ENCODE measurements at places on chromosomes 5 and 9.

- DNase-seq, result no peak
- H3K27ac ChIP-seq, result no peak overlapping the region
- no peak overlapping the region for H3K4me3 ChIP-seq
- peaks cover 21% of the 10 kb centered on the region for H3K27me3 ChIP-seq
- no peaks in the 10 kb centered on the region for H3K4me1 ChIP-seq
- no peaks in the 10 kb centered on the region for H3K36me3 ChIP-seq
Measured at GRCh38 chr9:89629081-89629976, 24.5 kb downstream of the GADD45G start.

GRCh38 chr5:151338734-151339133 lies 8.6 kb downstream of the SLC36A2 start:
- no peak overlapping the region for H3K27ac ChIP-seq
- H3K4me1 ChIP-seq, result no peaks in the 10 kb centered on the region
- no peaks in the 10 kb centered on the region for H3K27me3 ChIP-seq
- H3K36me3 ChIP-seq, result no peaks in the 10 kb centered on the region

DNA sequence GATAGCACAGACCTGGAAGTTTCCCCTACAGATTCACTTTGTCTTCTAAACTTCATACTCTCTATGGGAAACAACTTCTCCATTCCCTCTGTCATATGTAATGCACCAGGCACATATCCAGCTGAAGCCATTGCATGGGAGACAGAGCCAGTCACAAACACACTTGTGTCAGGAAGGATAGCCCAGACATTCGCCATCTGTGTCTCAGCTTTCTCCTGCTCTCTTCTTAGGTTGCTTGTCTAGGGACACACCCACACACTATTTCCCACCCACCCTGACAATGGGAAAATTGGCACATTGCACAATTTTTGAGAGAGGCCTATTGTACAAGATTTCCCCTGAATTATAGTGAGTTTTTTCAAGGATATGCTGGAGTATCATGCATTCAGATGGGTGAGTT lies 158.4 kb upstream of the MPDZ start:
- H3K27ac ChIP-seq, result no peak overlapping the region
- no peak overlapping the region for H3K4me3 ChIP-seq
- no peaks in the 10 kb centered on the region for H3K36me3 ChIP-seq

DNA sequence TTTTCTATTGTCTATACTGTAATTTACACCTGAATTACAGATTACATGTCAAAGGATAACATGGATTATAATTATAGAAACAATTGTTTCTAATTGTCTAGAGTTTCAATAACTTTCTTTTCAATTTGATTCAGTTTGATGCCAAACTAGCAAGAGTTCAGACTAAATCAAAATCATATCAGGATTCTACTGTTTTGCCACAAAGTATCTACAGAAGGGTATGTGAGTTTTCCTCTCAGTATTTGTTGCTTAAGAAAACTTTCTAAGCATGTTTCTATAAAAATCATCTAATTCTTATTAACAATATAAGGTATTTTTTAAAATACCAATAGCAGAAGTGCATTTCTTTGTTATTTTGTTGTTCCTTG lies 12.5 kb downstream of the SELENOP start:
- no peaks in the 10 kb centered on the region for H3K36me3 ChIP-seq
- DNase-seq, result no peak
- H3K4me3 ChIP-seq, result no peak overlapping the region
- H3K4me1 ChIP-seq, result no peaks in the 10 kb centered on the region
- H3K27ac ChIP-seq, result no peak overlapping the region

DNA sequence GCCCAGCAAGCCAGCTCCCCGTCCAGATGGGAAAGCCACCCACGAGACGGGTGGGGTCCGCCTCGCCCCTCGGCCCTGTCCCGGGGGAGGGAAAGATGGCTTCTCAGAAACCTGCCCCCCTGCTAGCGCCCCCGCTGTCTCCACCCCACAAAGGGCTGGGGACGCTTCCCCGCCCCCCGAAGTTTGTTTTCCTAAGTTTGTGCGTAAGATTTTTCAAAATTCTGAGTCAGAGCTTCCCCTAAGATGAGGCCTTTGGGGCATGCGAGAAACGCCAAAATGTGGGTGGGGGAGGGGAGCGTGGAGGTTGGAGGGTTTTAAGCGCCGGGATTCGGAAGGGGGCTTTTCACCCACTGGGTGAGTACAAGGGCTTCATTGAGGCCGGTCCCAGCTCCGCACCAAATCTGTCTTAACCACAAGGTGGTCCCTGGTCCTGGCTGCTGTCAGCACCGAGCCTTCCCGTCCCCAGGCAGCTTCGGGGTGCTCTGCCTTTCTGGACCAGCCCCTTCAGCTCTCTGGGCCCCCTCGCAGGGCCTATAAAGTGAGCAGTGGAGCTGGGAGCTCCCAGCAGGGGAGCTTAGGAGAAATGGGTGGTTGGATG lies 32.3 kb downstream of the PRRX2 start:
- no peaks in the 10 kb centered on the region for H3K36me3 ChIP-seq
- DNase-seq, result no peak
- peaks cover 65% of the 10 kb centered on the region for H3K27me3 ChIP-seq

- H3K27ac ChIP-seq, result no peak overlapping the region
- H3K4me1 ChIP-seq, result peaks cover 45% of the 10 kb centered on the region
- no peak for DNase-seq
- no peak overlapping the region for H3K4me3 ChIP-seq
Measured at GRCh38 chr5:142422429-142422828, 97.6 kb upstream of the SPRY4 start.

DNA sequence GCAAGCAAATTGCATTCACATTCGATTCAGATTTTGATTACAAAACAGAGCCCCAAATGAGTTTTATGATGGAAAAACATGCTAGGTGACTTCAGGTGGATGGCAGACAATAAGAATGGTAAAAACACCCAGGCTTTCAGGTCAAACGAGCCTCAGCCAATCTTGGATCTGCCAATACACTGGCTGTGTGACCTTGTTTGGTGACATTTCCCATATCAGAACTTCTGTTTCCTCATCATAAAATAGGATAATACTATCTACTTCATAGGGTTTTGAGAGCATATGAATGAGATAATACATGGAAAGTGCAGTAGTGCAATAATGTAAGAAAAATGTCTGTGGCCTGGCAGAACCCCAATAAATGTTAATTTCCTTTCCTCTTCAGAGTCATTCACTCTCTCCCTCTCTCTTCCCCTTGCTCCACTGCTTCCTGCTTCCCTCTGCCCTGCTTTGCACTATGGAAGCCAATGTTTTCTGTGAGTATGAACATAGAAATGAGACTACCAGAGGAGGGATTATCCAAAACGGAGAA lies 54.7 kb downstream of the SH3RF2 start:
- H3K27ac ChIP-seq, result no peak overlapping the region
- H3K4me1 ChIP-seq, result no peaks in the 10 kb centered on the region
- no peak for DNase-seq
- H3K27me3 ChIP-seq, result no peaks in the 10 kb centered on the region
- no peak overlapping the region for H3K4me3 ChIP-seq

- no peaks in the 10 kb centered on the region for H3K27me3 ChIP-seq
- H3K36me3 ChIP-seq, result no peaks in the 10 kb centered on the region
- H3K4me1 ChIP-seq, result no peaks in the 10 kb centered on the region
- DNase-seq, result no peak
- H3K27ac ChIP-seq, result no peak overlapping the region
- H3K4me3 ChIP-seq, result no peak overlapping the region
Measured at GRCh38 chr5:35312267-35312666, 82.0 kb upstream of the PRLR start.

DNA sequence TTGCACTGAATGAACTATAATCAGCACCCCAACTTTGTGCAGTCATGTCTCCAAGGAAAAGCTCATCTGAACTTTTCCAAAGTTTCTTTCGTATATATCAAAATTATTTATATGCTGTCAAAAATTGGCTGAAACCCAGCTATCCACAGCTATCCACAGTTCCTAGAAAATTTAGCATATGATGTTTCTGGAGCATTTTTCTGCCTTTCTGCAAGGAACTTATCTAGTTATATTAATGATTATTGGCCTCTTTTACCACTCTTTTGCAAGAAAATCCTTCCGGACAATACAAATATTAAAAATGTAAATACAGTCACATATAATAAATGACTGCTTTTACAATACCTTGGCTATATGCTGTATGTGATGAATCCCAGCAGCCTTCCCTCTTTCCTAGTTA lies 270.2 kb downstream of the TMEM167A start:
- H3K36me3 ChIP-seq, result no peaks in the 10 kb centered on the region
- no peaks in the 10 kb centered on the region for H3K4me1 ChIP-seq
- no peak overlapping the region for H3K27ac ChIP-seq
- no peaks in the 10 kb centered on the region for H3K27me3 ChIP-seq
- no peak for DNase-seq

DNA sequence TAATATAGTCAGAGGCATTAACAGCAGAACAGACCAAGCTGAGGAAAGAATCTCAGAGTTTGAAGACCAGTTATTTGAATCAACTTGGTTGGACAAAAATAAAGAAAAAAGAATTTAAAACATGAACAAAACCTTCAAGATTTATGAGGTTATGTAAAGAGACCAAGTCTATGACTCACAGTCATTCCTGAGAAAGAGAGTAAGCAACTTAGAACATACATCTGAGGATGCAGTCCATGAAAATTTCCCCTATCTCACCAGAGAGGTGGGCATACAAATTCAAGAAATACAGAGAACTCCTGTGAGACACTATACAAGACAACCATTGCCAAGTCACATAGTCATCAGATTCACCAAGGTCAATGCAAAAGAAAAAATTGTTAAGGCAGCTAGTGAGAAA lies 17.4 kb upstream of the C9orf72 start:
- no peaks in the 10 kb centered on the region for H3K36me3 ChIP-seq
- H3K4me3 ChIP-seq, result no peak overlapping the region
- H3K4me1 ChIP-seq, result no peaks in the 10 kb centered on the region
- no peak for DNase-seq

DNA sequence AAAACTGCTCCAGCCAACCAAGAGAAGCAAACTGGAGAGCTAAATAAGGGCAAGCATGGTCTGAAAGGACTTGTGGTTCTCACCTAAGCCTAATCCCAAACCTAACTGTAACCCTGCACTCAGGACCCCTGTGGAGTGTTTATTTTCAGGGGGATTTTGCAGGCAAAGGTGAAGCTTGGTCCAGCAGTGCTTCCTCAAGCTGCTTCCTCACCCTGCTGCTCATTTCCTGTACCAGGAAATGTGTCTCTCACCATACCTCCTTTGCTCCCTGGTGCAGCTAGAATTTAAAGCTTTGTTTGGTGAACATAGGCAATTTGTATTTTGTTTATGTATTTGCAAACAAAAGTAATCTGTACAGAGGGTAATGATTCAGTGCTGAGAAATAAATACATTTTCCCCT lies 50.2 kb downstream of the CARTPT start:
- H3K4me3 ChIP-seq, result no peak overlapping the region
- H3K36me3 ChIP-seq, result no peaks in the 10 kb centered on the region
- H3K4me1 ChIP-seq, result no peaks in the 10 kb centered on the region
- H3K27ac ChIP-seq, result no peak overlapping the region

GRCh38 chr5:128276537-128277216 lies 193.1 kb downstream of the SLC12A2 start:
- DNase-seq, result no peak
- H3K36me3 ChIP-seq, result no peaks in the 10 kb centered on the region
- H3K27me3 ChIP-seq, result no peaks in the 10 kb centered on the region
- no peak overlapping the region for H3K4me3 ChIP-seq

- no peaks in the 10 kb centered on the region for H3K27me3 ChIP-seq
- no peak for DNase-seq
- H3K36me3 ChIP-seq, result peaks cover 7% of the 10 kb centered on the region
- no peaks in the 10 kb centered on the region for H3K4me1 ChIP-seq
- H3K27ac ChIP-seq, result no peak overlapping the region
Measured at GRCh38 chr5:169908864-169909263, 71.4 kb downstream of the INSYN2B start.

GRCh38 chr5:132962429-132963021 lies 909 bp downstream of the AFF4 start:
- H3K36me3 ChIP-seq, result no peaks in the 10 kb centered on the region
- peaks cover 12% of the 10 kb centered on the region for H3K4me1 ChIP-seq
- no peaks in the 10 kb centered on the region for H3K27me3 ChIP-seq
- H3K27ac ChIP-seq, result peak overlapping the region; percentile 94
- no peak for DNase-seq
- peak overlapping the region; percentile 75 for H3K4me3 ChIP-seq

DNA sequence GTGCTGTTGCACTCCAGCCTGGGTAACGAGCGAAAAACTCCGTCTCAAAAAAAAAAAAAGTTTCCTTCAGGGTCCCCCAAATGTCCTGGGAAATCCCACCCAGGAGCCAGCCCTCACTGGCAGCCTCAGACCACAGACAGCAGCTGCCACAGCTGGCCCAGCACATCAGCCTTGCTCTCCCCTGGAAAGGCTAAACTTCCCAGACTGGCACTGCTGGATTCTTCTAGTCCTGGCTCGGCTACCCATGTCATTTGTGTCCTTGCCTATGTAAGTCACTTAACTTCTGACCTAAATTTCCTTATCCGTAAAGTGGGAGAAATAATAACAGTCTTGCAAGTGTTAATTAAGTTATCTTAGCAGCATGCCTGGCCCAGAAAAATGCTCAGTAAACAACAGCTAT lies 8.6 kb upstream of the PRRC2B start:
- no peak overlapping the region for H3K27ac ChIP-seq
- H3K27me3 ChIP-seq, result no peaks in the 10 kb centered on the region
- no peaks in the 10 kb centered on the region for H3K36me3 ChIP-seq
- no peaks in the 10 kb centered on the region for H3K4me1 ChIP-seq
- no peak overlapping the region for H3K4me3 ChIP-seq
- no peak for DNase-seq

- DNase-seq, result no peak
- H3K4me1 ChIP-seq, result no peaks in the 10 kb centered on the region
- H3K27ac ChIP-seq, result no peak overlapping the region
- H3K36me3 ChIP-seq, result no peaks in the 10 kb centered on the region
- no peak overlapping the region for H3K4me3 ChIP-seq
Measured at GRCh38 chr9:76603448-76603895, 144.5 kb downstream of the GCNT1 start.

DNA sequence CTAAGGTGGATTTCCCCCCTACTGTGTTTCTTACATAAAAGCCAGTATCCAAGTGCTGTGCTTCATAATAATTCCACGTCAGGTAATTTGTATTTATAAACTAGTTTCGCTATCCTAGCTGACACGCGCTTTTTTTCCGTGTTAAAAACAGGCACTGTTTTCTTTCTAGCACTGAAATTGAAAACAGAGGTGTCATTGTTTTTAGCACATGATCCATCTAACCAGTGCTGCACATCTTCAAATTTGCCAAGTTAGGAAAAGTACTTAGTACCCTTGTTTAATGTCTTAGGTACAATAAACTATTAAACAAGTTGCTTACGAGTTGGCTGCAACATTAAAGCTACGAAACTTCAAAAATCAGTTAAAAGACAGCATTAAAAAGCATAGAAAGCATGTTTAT lies 49.9 kb downstream of the JMY start:
- H3K27me3 ChIP-seq, result no peaks in the 10 kb centered on the region
- no peak overlapping the region for H3K27ac ChIP-seq
- H3K4me1 ChIP-seq, result peaks cover 6% of the 10 kb centered on the region
- no peaks in the 10 kb centered on the region for H3K36me3 ChIP-seq
- no peak for DNase-seq

GRCh38 chr5:173435447-173435846 lies 107.2 kb upstream of the STC2 start:
- DNase-seq, result no peak
- no peaks in the 10 kb centered on the region for H3K36me3 ChIP-seq
- H3K27ac ChIP-seq, result no peak overlapping the region

- H3K4me3 ChIP-seq, result no peak overlapping the region
- no peaks in the 10 kb centered on the region for H3K27me3 ChIP-seq
- H3K4me1 ChIP-seq, result no peaks in the 10 kb centered on the region
- H3K27ac ChIP-seq, result no peak overlapping the region
- no peak for DNase-seq
- no peaks in the 10 kb centered on the region for H3K36me3 ChIP-seq
Measured at GRCh38 chr9:27628311-27628710, 55.0 kb upstream of the C9orf72 start.

GRCh38 chr5:143721925-143722324 lies 90.0 kb upstream of the HMHB1 start:
- H3K4me1 ChIP-seq, result no peaks in the 10 kb centered on the region
- no peak overlapping the region for H3K4me3 ChIP-seq
- no peak for DNase-seq
- no peaks in the 10 kb centered on the region for H3K27me3 ChIP-seq
- no peak overlapping the region for H3K27ac ChIP-seq

All from T-cell (primary cell).